ENCODE measurements at places on chromosomes 7 and 10.
A peak's percentile ranks its signal among the peaks of the same experiment; 100 is the strongest.

- ATAC-seq: peak; percentile 39
These were observed 14.5 kb upstream of the ZNF273 start for GRCh38 chr7:64888561-64888900.

DNA sequence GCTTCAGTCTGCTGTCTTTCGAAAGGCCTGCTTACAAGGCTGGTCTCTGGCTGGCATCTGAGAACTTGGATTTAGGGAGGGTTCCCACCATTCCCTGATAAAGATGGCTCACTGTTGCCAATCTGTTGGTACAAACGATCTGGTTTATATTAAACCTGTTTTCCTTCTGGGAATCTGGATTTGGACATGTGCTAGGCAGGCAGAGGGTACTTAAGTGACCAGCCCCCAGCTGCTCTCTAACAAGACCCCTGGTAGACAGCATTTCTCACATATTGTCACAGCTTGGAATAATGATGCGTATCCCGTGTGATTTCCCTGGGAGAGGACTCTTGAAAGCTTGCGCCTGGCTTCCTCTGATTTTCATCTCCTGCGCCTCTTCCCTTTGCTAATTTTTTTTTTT lies 21.6 kb downstream of the YWHAG start:
- no peak for ATAC-seq

DNA sequence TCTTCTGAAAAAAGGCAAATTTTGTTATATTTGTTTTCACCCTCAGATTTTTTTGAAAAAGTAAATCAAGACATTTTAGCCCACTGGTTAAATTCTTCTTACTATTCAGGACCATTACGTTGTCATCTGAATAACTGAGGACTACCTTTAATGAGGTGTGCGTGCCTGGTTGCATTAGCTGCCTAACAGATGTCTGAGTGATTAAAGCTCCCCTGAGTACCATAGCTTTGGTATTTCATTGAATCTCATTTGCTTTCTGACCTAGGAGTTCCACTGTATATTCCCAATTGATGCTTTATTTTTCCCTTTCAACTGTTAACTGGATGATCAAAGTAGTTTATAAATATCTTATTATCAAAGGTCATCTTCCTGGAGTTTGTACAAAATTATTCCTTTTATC lies 410.0 kb upstream of the SEMA3D start:
- ATAC-seq: no peak

DNA sequence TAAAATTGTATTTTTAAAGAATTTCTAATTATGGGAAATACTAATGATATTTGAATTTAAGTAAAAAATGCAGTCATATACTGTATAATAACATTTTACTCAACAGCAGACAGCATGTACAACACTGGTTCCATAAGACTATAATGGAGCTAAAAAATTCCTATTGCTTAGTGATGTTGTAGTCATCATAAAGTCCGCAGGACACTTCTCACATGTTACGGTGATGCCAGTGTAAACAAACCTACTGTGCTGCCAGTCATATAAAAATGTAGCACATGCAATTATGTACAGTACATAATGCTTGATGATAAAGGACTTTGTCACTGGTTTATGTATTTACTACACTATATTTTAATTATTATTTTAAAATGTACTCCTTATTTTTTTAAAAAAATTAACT lies 629.3 kb downstream of the IPMK start:
- ATAC-seq: no peak

GRCh38 chr7:151503902-151504714 lies 15.6 kb downstream of the RHEB start:
- ATAC-seq: no peak

GRCh38 chr7:2724453-2725177 lies 36.6 kb downstream of the AMZ1 start:
- ATAC-seq: no peak

DNA sequence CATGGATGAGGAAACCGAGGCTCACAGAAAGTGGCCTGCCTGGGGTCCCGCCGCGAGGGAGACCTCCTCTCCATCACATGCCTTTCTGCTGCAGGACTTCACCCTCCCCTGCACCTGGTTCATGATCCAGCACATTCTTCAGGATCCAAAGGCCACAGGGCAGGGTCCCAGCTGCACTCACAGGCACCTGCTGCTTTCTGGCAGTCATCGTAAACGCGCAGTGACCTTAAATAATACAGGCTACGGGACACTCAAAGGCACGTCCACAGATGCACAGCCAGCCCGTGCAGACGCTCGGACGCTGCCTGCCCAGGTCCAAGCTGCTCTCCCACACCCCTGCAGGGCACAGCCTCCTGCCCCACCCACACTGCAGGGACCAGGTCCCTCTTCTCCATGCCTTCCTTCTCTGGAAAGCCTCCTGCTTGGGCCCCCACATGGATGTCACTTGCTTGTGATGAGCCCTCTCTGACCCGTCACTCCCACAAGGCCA lies 49.9 kb downstream of the CALML3 start:
- ATAC-seq: no peak

GRCh38 chr7:121073463-121074099 lies 85.1 kb downstream of the CPED1 start:
- ATAC-seq: no peak
